ENCODE measurements at places on chromosomes 6 and 20.

- no peak for DNase-seq
Observed at GRCh38 chr6:140857739-140858380, 1274.9 kb upstream of the GJE1 start.

GRCh38 chr6:32973144-32974015, 5.0 kb downstream of the BRD2 start:
- peak; percentile 72 for DNase-seq

DNA sequence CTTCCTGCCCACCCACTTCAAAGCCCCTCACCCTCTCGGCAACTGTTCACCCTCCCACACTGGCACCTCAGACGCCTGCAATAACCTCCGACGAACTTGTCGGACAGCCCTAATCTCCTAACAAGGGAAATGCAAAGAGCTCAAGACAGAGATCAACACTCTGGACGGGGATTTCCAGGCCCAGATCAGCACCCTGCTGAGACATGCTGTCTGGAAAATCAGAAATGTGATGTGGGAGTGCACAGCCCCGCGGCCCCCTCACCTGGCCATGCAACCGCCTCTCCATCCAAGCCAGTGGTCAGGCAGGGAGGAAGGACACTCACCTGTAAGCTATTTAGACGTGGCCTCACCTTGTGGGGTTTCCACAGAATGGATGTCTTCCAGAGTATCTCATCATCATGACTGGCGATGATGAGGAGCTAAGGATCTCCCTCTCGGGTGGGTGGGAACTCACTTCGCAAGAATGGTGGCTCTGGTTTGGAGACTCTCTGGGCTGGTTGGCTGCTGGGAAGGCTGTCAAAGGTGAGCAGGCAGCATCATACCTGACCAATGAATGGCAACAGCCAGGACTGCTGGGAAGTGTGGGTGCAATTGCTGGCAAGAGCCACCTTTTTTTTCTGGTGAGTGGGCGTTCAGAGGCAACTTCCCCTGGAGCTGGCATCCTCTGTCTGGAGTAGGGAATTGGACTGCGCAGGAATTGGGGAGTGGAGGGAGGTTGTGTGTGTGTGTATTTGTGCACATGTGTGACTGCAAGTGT, 28.1 kb upstream of the ADTRP start:
- DNase-seq = peak; percentile 8

DNA sequence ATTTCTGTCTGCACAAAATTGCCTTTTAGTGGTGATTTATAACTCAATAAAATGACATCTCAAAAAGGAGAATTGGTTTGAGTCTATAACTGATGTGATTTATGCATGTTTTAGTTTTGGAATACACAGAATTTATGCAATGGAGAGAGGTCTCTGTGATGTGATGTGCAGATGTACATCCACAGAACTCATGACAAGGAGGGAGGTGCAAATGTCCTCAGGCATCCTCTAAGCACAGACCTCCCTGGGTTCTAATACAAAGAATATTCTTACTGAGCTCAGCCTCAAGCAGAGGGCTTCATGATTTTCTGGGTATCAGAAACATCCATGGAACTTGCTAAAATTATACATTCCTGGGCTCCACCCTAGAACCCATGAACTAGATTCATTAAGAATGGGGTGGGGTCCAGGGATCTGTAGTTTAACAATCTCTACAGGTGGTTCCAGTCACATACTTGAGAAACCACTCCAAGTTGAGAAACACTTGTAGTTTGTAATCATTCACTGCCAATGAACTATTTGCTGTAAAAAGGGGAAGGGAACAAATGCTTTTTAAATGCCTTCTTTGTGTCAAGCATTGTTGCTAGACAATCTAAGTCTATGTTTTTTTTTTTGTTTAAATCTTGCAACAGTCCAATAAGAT, 60.2 kb upstream of the NEDD9 start:
- no peak for DNase-seq

DNA sequence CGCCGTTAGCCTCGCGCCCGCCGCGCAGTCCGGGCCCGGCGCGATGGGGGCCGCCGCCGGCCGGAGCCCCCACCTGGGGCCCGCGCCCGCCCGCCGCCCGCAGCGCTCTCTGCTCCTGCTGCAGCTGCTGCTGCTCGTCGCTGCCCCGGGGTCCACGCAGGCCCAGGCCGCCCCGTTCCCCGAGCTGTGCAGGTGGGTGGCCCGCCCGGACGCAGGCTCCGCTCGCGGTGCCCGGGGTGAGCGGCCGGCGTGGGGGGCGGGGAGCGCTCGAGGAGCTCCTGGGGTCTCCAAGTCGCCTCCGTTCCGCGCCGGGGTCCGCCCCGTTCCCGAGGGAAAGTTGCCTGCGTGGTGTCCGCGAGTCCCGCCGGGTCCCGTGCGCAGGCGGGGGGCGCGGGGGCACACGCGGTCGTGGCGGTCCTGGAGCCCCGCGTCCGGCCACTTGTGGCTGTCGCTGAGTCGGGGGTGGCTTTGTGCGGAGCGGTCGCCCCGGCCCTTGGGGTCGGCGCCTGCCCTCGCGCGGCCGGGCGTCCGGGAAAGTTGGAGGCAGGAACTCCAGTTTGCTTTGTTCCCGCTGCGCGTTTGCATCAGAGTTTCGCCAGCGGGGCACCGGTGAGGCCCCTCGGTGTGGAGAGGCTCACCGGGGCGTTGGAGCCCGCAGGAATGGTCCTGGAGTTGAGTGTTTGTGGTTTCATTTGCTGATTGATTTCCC, 476 bp downstream of the IGF2R start:
- no peak for DNase-seq

DNA sequence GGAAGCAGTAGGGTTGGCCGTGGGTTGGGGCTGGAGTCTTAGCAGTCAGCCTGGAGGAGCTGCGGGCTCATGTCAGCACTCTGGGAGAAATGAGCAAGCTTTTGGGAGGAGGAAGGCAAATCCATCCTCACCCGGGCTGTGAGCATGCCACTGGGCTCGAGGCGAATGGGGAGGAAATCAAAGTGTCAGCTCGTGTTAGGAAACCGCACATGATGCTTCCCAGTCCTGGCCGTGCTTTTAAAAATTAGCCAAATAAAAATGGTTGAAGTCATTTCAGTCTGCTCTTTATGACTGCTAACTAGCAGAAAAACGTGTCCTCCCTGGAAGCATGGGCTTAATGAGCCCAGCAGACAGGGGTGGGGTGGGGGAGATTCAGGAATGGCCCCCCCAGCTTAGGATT, 98.1 kb downstream of the NFATC2 start:
- DNase-seq = no peak

- no peak for DNase-seq
Observed at GRCh38 chr6:326896-327537, 34.7 kb downstream of the DUSP22 start.

DNA sequence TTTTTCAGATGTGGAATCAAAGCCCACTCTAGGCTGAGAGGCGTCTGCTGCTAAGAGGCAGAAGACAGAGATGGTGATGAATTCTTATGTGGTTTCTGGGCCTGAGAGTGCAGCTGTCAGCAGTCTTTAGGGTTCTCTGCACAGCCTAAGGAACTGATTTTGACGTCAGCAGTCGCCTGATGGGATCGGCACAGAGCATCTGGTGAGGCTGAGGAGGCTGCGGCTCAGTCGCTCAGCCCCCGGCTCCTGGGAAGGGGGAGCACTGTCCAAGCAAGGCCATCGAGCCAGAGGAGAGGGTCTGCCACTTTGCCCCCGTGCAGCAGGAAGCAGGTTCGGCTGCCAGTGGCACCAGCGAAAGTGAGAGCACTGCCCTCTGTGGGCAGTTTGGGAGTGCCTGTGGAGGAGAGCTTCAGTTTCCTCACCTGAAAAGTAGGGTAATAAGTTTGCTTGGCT, 92.5 kb downstream of the TCP11 start:
- no peak for DNase-seq

- DNase-seq = no peak
Observed at GRCh38 chr20:316316-317068, 8.9 kb upstream of the SOX12 start.

DNA sequence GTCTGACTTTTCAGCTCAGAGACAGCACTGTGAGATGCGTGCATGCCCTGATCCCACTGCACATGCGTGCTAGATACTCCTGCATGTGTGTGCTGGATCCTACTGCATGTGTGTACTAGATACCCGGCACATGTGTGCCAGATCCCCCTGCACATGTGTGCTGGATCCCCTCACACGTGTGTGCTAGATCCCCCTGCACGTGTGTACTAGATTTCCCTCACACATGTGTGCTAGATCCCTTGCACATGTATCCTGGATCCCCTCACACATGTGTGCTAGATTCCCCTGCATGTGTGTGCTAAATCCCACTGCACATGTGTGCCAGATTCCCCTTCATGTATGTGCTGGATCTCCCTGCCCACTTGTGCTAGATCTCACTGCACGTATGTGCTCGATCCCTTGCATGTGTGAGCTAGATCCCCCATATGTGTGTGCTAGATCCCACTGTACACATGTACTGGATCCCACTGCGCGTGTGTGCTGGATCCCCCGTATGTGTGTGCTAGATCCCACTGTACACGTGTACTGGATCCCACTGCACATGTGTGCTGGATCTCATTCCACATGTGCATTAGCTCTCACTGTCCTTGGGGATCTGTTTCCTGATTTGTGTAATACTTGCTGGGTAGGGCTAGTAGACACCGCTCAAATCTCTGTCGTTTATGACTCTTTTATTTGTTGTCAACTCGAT, 214.6 kb downstream of the SMOC2 start:
- DNase-seq = no peak

GRCh38 chr6:57324538-57324937, 7.1 kb downstream of the PRIM2 start:
- DNase-seq = peak; percentile 50

DNA sequence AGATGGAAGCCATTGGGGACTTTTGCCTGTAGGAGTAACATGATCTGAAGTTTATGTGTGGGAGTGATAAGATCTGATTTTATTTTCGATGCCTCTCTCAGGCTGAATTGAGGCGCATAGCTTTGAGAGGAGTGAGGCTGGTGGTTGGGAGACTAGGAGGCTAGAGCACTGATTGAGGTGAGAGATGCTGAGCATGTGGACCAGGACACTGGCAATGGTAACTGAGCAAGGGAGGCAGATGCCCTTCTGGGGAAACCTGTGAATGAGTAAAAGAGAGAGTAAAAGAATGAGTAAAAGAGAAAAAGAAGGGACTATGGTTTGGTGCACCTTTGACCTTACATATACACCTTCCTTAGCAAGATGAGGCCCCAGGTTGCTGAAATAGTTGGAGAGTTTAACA, 3.0 kb downstream of the RRP36 start:
- DNase-seq = no peak

- no peak for DNase-seq
Observed at GRCh38 chr6:72711731-72712130, 89.9 kb downstream of the KCNQ5 start.

GRCh38 chr6:141492521-141493284, 640.0 kb upstream of the GJE1 start:
- DNase-seq = no peak

DNA sequence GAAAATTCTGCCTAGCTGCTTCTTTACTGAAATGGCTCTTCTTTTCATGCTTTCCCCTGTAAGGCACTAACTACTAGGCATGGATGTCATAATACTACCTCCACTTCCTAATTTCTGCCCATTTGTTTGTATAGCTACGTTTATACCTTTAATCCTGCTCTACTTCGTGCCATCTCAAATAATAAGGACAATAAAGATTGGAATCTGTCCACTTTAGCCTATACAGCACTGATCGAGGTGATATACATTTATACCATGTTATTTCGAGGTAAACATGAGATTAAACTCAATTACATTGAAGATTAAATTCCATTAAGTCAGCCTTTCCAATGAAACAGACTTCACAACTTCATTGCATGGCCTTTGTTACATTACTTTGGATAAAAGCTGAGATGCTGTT, 390.6 kb upstream of the MARCKS start:
- DNase-seq = no peak

- no peak for DNase-seq
Observed at GRCh38 chr6:170032197-170032596, 258.7 kb downstream of the DLL1 start.

- DNase-seq = no peak
Observed at GRCh38 chr6:14146506-14147096, 29.0 kb downstream of the CD83 start.

DNA sequence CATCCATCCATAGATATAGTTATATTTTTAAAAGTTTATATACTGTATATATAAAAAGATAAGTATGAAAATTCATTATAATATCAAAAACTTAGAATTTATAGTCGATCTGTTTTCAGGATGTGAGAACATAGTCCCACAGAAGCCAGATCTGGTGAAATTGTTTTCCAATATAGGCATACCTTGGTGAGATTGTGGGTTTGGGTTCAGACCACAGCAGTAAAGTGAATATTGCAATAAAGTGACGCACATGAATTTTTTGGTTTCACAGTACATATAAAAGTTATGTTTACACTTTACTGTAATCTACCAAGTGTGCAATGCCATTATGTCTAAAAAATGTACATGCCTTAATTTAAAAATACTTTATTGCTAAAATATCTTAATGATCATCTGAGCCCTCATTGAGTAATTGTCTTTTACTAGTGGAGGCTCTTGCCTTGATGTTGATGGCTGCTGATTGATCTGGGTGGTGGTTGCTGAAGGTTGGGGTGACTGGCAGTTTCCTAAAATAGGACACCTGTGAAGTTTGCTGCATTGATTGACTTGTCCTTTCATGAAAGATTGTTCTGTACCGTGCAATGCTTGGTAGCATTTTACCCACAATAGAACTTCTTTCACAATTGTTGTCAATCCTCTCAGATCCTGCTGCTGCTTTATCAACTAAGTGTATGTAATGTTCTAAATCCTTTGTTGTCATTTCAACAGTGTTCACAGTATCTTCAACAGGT, 29.8 kb downstream of the AIG1 start:
- no peak for DNase-seq

- DNase-seq = no peak
Observed at GRCh38 chr6:83354747-83355146, 76.1 kb downstream of the ME1 start.
